ENCODE measurements at places on chromosomes 11 and 22.

GRCh38 chr11:37718431-37718999 lies 1120.5 kb upstream of the RAG2 start:
- DNase-seq, result no peak

DNA sequence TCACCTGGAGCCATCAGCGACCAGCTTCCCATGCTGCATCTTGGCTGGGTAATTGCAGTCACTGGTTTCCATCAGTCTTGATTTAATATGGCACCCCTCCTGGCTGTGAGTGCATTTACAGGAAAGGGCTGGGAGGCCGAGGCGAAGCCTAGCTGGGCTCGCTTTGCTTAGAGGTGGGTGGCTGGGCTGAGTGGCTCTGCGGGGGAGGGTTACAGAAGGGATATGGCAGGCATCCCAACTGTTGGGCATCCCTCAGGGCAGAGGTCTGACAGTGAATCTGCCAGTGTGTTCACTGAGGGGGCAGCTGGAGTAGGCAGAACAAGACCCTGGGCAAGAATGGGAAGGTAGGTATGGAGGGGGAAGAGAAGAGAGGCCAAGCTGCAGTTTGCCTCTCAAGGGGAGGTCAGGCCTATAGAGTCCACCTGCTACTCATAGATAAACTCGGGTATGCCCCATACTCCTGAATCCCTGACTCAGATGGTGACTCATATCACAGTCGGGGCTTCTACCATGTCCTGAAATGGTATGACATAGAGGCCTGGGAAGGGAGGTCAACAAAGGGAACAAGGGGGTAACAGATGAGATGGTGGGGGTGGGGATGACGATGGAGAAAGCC lies 77.5 kb upstream of the PHOX2A start:
- DNase-seq, result no peak

DNA sequence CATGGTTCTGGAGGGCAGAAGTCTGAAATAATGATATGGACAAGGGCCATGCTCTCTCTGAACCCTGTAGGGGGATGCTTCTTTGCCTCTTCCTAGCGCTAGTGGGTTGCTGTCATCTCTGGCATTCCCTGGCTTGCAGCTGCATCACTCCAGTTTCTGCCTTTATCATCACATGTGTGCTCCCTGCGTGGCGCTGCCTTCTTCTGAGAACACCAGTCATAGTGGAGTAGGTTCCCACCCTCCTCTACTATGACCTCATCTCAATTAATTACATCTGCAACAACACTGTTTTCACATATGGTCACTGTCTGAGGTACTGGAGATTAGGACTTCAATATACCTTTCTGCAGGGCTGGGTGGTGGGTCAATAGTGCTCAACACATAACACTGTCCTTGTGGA lies 402.3 kb upstream of the NARS2 start:
- DNase-seq, result no peak

- DNase-seq, result no peak
Measured at GRCh38 chr22:19179497-19180048, 1.0 kb upstream of the SLC25A1 start.

DNA sequence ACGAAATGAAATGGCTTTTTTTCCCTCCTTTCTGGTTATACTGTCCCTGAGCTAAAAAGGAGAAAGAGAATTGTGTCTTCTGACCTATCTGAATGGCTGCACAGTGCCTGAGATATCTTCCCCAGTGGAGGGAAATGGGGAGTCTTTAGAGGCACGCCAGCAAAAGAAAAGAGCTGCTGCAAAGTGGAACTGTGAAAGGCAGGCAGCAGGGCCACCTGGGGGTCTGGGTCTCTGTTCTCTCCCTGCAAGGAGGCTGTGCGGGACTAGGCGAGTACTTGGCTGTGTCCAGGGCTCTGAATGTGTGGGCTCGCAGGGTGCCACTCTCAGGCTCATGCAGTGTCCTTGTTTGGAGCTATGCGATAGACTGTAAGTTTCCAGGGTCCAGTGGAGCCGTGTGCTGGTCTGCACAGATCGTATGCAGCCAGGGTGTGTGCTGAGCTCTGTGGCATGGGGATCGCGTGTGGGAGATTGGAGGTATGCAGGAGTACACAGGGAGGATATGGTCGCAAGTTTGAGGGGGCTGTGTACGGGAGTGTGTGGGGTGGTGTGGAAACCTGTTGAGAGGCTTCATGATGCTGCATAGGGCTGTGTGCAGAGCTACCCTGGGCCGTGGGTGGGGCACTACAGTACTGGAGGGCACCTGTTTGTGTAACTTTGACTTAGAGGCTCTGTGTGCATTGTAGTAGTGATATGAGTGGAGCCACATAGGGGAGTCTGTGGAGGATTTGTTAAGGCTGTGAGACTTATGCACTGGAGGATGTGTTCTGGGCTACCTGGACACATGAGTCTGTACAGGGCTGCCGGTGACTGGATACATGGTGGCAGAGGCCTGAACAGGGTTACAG lies 70.1 kb upstream of the OLFML1 start:
- DNase-seq, result no peak

DNA sequence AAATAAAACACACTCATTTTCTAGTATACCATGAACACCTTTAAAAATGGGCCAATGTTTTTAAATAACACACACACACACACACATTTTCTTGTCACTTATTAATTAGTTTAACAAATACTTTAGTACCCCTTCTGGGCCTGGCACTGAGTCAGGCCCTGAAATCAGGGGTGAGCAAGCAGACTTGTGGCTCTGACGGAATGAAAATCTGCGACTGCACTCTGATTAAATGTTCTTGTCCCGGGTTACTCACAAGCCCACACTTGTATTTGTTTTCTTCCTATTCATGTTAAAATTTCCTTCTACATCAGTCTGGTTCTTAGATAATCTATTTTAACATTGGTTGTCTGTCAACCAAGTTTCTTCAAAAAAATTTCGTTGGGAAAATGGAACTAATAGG lies 43.0 kb upstream of the PDGFD start:
- no peak for DNase-seq

GRCh38 chr11:2135648-2136201 lies 3.5 kb downstream of the IGF2 start:
- DNase-seq, result no peak

DNA sequence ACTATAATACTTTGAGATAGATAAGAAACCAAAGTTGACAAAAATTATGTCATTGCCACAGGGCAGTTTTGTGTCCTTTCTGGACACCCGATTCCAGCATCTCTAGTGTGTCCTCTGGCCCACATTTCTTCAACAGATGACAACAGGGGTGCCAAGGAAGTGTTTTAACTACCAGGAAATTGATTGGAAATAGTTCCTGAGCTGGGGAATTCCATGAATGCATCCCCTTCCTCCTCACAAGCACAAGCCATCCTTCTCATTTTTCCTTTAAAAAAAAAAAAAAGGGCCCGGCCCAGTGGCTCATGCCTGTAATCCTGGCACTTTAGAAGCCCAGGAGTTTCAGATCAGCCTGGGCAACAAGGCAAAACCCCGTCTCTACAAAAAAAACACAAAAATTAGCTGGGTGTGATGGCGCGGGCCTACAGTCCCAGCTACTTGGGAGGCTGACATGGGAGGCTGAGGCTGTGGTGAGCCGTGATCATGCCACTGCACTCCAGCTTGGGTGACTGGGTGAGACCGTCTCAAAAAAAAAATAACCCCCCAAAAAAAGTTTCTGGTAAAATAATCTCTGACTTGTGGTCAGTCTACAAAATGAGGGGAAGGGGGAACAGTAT lies 797 bp upstream of the B3GAT3 start:
- DNase-seq, result no peak

GRCh38 chr11:106480581-106481190 lies 403.2 kb downstream of the AASDHPPT start:
- no peak for DNase-seq

DNA sequence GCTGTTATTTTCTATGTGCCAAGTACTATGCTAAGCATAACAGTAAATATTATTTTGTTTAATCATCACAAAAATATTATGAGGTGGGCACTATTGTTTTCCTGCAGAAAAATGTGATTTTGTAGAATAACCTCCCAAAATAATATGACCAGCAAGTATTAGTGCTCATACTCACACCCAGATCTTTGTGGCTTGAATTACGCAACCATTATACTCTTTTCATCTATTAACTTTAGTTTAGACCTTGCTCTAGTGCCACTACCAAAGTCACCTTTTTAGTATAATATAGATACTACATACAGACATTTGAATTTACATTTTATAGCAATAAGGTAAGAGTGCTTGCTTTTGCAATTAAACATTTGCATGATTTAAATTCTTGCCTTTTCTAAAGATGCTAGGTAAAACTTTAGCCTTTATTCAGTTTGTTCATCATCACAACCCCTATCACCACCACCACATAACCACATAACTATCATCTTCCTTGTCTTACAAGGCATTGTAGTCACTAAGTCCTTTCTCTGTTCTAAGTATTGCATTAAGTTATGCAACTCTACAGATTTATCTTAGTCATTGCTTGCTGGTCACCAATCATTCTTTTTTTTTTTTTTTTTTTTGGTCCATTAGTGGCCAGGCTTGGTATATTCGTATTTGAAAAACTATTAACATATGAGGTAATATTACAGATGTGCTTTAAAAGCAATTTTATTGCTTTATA lies 68.4 kb downstream of the GAS2 start:
- no peak for DNase-seq

- no peak for DNase-seq
Measured at GRCh38 chr11:36300650-36301049, 4.6 kb downstream of the PRR5L start.

DNA sequence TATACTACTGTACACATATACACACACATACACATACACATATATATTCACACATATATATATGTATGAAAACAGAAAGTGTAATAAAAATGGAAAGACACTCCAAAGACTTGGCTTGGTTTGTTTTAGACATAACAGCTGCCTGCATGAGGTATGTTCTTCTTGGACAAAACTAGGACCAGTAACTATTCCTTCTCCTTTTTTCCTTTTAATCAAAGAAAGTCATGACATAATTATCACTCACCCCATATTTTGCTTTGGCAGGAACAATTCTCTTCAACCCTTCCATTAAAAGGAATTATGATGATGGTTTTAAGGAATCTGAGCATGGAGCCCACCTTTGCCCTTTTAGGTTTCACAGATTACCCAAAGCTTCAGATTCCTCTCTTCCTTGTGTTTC lies at the start of gene OR5D14:
TSS of gene OR5D14 (plus strand) at position 301 of the 400 bp plus-strand sequence. CDS start at position 301, 0 bp downstream.
- no peak for DNase-seq

DNA sequence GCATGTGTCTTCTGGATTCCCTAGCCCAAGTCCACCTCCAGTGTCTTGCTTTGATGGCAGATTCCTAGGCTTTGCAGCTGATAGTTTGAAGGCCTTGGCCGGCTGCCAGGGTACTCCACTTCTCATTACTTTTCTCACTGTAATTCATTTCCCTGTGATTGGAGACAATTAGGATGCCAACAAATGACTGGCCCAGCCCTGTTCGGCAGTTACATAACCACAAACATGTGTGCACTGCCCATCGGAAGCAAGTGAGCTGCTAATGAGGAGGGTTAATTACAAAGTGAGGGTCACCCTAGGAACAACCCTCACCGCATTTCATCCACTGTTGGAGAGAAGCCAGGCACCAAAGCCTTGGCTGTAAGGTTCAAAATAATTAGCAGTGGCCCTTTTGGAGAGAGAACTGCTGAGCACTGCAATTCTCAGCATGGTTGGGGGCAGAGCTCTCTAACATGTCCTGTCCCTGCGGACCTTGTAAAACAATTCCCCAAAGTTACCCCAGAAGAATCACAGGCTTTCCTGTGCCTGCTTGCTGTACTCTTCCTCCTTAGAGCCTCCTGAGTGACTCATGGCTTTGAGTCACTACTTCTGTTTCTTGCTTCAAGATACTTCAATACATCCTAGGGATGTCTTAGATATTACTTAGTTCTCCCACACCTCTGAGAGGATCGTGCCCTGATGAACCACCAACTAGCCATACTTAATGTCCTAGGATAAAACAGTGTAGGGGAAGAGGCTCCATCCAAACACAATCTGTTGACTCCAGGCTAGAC lies 109.7 kb upstream of the GALNT18 start:
- no peak for DNase-seq

DNA sequence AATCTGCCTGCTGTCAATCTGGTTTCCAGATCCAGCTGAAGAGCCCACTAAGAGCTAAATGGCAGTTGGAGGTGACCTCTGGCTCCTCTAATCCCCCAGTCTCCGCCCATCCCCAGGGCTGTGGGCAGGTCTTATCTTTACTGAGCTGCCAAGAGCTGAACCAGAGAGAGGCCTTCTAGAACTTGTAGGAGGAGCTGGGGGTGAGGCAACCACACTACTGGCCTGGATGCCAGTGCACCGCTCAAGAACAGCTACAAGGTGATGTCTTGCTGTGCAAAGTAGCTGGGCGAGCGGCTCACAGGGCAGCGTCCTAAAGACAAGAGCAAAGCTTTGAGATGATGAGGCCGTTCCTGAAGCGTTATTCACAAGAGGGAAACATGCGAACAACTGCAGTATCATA lies 374.6 kb downstream of the CTTN start:
- no peak for DNase-seq

DNA sequence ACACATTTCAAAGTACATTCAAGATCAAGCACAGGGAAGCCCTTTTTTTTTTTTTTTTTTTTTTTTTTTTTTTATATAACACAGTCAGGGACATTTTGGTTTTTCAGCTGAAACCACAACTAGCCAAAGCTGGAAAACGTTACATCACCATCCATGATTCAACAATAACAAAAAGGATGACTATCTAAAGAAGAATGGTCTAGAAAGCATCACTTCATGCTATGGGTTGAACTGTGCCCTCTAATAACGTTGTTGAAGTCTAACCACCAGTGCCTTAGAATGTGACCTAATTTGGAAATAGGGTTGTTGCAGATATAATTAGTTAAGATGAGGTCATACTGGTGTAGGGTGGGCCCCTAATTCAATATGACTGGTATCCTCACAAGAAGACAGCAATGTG lies 46.6 kb downstream of the MTMR2 start:
- no peak for DNase-seq

DNA sequence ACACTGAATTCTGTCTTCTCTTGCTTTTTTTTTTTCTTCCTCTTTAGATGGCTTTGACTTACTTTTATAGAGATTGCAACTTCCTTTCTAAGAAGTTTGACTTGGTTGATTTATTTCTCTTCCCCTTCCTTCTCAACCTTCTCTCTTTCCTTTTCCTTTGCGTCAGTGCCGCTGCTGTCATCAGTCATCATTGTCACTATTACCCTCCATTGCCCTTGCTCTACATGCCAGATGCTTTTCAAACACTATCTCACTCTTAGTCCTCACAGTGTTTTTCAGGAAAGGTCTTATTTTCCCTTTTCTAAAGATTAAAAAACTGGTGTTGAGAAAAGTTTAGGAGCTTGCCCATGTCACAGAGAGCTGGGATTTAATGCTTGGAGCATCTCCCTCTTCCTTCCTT lies 74.7 kb upstream of the C11orf87 start:
- no peak for DNase-seq

- DNase-seq, result peak; percentile 45
Measured at GRCh38 chr22:29216011-29216872, 10.5 kb downstream of the EMID1 start.

DNA sequence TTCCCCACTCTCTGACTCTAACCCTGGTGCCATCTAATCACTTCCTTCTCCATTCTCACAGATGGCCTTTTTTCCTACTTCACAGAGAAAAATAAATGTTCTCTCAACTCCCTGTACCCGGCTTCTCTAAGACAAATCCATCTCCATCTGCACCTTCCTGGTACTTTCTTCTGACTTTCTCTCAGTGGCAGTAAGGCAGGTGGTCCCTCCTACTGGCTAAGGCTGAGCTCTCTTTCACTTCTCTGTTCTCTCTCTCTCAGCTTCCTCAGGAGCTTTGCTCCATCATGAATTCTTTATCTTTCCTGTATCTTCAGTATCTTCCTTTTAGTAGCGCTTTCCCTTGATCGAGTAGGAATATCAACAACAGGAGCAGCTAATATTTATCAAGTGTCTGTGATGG lies 421.6 kb downstream of the TMEM135 start:
- DNase-seq, result no peak

All from ascending aorta (tissue), 2 donors.